ENCODE measurements at places on chromosomes 4 and X.

GRCh38 chr4:72828864-72829263 is 240.7 kb downstream of the COX18 start:
- no peak for DNase-seq

- DNase-seq = no peak
These were observed 32.5 kb downstream of the ETDB start for GRCh38 chrX:135087867-135088266.

- no peak for DNase-seq
These were observed 2.1 kb upstream of the NSG1 start for GRCh38 chr4:4384837-4385236.

GRCh38 chrX:119238557-119238956 is 2.5 kb downstream of the PGRMC1 start:
- DNase-seq = no peak

GRCh38 chr4:42415281-42415680 is 18.0 kb downstream of the SHISA3 start:
- no peak for DNase-seq

GRCh38 chr4:107453987-107454386 is 266.0 kb downstream of the PAPSS1 start:
- no peak for DNase-seq

Measured in stimulated activated CD8-positive, alpha-beta memory T cell treated with anti-CD3 and anti-CD28 coated beads, Interleukin-4, amount 100 ng/mL, for 4 hours (primary cell).